Erythroblast (primary cell): ENCODE measurements at places on chromosomes 11 and 22.

- DNase-seq = no peak
Observed at GRCh38 chr11:73883856-73884255, 7.1 kb downstream of the PAAF1 start.

- no peak for DNase-seq
Observed at GRCh38 chr11:46976182-46976854, 39.8 kb downstream of the CSTPP1 start.

GRCh38 chr11:76610871-76611475 is 59.6 kb downstream of the LRRC32 start:
- no peak for DNase-seq

GRCh38 chr11:12354750-12355545 is 22.4 kb upstream of the PARVA start:
- no peak for DNase-seq

DNA sequence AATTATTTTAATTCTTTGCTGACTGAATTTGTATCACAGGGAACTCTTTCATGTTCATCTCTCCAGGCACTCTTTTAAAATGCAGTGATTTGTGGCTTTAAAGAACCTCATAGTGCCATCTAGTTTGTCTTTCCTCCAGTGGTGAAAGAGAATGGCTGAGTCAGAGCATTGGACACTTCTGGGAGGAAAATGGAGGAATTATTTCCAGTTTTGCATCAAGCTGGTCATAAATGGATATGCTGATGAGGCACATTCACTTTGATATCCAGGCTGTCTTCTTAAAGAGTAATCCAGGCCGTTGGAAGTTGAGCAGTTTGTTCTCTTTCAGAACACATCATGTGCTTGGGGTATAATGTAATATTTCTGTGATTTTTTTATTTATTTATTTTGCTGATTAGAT is 273.7 kb downstream of the DDX10 start:
- no peak for DNase-seq

- no peak for DNase-seq
Observed at GRCh38 chr11:117704395-117705100, 92.5 kb downstream of the DSCAML1 start.

DNA sequence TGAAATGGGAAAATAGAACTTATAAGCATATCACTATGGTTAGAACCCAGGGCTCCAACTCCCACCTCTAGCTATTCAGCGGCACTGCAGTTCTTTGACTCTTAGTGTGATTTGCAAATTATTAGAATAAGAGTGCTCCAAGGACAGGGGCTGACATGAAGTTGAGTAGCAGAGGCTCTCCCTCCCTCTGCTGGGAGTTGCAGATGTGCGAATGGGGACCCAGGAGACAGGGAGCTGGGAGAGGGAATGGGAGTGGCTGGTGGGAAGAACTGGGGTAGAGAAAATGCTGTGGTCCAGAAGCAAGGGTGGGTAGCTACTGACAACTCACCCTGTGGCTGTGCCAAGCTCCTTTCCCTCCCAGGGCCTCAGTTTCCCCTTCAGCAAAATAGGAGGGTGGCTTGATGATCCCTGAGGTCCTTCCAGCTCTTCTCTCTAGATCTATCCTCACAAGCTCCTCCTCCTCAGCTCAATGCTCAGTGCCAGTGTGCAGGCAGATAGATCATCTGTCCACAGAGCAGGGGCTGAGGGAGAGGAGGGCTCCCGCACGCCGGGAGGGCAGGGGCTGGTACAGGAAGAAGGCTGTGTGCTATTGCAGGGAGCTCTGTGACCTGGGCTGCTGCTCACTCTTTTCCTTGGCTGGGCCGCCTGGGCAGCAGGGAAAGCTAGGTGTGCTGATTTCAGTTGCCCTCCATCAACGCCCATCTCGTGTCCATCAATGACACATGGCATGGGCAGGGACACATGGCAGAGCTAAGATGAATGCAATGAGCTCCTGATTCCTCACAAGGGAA is 99.0 kb downstream of the NECTIN1 start:
- no peak for DNase-seq

DNA sequence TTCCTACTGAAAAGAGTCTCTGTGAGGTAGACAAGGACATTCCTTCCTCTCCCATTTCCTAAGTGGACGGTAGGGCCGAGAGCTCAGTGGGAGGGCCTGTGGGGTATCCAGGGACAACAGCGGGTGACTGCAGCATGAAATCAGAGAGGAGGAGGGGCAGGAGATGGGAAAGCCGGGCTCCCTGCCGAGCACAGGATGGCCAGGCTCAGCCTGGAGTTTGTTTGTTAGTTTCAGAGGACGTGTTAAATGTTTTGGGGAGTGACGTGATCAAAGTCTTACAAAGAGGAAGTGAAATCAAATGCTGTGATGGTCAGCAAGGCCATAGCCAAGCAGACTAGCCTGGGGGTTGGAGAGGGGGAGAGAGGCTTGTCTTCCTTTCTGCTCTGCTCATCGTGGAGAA is 152.7 kb downstream of the ADAMTS15 start:
- no peak for DNase-seq

DNA sequence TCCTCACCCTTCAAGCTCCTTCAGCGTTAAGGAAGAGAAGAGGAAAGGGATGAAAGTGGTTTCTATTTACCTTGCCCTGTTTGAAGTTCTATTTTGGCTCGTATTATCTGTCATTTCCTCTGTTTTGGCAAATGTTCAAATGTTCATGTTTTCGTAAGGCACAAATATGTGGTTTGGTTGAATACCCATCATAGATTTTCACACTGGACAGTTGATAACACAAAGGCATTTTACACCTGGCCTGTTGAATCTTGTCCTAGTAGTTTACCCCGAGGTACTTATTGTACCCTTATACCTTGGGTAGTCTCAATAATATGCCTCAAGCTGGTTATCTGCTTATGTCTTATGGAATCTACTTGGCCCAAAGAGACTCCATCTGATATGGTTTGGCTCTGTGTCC is 706.9 kb downstream of the METTL15 start:
- no peak for DNase-seq

GRCh38 chr22:27378995-27379394 is 422.6 kb downstream of the MN1 start:
- DNase-seq = no peak

DNA sequence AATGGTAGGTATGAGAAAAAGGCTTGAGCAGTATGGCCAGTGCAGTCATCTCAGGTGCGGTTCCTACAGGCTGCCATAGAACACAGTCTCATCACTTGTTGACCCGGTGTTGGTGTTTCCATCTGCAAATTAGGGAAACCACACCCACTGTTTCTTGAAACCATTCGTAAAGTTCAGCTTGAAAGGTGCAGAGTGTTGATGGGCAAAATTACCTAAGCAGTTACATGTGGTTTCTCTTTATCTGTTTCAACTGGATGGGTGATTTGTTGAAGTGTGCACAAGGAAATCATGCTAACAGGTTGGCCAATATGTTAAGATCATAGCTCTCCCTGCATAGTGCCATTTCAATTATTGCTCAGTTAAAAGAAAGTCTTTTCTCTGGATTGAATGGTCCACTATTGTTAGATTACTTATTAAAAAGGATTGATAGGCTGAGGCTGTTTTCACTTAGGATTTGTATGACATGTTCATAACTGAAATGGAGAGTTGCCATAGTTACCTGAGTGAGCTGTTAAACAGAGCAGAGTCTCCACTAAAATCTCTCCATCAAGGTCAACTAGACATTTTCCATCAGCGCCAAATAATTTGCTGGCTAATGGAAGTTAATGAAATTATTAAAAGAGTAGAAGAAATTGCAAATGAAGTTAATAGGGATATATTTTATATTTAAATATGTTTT is 203.1 kb upstream of the MTMR2 start:
- DNase-seq = no peak

- DNase-seq = no peak
Observed at GRCh38 chr11:112620621-112621394, 340.4 kb upstream of the NCAM1 start.

DNA sequence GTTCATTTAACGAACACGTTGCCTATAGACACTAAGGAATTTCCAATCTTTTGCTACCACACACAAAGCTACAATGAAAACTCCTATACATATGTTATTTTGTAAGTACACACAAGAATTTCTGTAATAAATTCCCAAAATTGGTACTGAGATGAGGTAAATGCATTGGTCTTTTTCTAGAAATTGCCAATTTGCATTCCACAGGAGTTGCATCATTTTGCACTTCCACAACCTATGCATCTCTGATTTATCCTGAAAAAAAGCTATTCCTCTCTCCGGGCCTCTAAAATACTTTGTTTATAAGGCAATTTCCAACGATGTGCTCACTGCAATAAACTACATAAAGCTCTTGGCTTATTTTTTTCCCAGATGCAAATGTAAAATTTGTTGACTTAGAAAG is 24.9 kb downstream of the IMMP1L start:
- DNase-seq = no peak

GRCh38 chr11:36109590-36109849 is 165.7 kb downstream of the LDLRAD3 start:
- DNase-seq = no peak
